ENCODE measurements at places on chromosomes 16 and 17.

- no peak for DNase-seq
These were observed at the start of gene CTRL for GRCh38 chr16:67931712-67932461. Gene CTRL, minus strand, starts transcription at chr16:67931862. Its CDS starts 10 bp downstream, at chr16:67931852.

DNA sequence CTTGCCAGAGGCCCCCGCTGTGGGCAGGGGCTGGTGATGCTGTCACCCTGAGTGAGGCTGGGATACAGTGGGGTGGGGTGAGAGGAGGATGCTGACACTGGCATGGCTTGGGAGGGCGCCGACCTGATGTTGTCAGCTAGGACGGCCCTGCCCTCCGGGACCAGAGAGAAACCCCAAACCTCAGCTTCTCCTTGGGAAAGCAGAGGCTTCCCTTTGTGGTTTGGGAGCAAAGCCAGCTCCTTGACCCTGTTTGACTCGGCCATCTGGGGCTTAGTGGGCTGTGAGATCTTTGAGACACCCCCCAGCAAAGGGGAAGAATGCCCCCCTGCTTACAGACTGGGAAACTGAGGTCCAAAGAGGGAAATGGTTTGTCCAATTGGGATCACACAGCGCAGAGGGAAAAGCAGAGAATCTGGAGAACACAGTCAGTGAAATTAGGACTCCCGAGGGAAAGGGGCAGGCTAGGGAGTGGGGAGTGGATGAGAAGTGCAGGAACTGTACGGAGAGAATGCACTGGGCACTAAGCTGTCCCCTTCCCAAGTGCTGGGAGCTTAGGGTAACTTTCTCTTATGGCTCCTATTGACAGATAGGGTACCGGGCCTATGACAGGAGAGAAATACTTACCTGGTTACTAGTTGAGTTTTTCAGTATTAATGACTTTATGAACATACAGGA, 40.7 kb upstream of the DLX4 start:
- DNase-seq: no peak

- DNase-seq: no peak
These were observed 254.4 kb upstream of the PMFBP1 start for GRCh38 chr16:72426386-72426785.

DNA sequence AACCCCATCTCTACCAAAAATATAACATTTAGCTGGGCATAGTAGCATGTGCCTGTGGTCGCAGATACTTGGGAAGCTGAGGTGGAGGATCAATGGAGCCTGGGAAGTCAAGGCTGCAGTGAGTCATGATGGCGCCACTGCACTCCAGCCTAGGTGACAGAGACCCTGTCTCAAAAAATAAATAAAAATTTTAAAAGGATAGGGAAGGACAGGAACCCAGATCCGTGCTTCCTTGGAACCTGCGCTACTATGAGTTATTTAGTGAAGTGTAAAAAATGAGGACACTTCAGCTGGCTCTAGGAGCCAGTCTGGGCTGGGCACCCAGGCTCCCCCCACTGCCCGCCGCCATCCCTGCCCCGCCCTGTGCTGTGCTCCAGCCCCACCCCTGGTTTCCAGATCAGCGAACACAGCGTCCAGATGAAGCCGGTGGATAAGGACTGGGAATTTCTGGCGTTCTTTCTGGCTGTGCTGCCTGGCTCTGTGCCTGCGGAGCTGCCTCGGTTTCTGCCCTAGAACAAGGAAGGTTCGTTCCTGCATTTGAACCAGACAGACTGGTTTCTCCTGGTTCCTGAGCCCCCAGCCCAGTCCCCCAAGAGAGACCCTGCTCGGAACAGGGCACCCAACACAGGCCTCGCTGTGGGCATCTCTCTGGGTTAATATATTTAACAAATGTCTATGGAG, 18.5 kb downstream of the PLLP start:
- no peak for DNase-seq

- no peak for DNase-seq
These were observed 25.0 kb downstream of the RMI2 start for GRCh38 chr16:11370084-11370931.

DNA sequence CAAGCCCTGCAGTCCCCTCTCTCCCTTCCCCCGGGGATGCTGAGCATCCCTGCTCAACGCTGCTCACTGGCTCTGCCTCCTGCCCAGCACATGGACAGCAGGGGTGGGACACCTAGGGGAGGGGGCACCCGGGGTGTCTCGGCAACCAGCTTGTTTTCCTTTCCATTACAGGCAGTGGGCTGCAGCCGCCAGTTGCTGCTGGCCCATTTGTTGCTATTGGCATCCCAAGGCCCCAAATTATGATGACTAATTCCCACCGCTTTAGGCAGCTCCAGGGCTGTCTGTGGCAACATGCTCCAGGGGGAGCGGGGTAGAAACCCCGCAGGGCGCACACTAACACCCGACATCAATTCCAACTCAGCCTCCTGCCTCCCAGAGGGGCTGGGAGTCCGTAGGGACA, 4.9 kb downstream of the SDK2 start:
- DNase-seq: no peak

DNA sequence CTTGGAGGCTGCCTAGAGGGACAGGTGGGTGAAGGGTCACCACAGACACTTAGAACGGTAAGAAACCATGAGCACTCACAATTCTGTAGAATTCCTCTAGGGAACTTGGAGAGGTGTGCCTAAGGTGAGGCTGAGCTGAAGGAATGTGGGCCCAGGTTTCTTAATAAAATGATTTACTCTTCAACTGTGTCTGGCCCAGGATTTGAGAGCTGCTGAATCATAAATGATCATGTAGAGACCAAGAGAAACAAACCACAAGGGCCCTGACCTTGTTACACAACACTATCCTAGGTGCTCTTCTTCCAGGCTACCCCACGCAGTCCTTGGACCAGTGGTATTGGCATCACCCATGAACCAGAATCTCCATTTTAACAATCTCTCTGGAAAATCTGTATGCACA, 27.7 kb downstream of the ZNF18 start:
- DNase-seq: no peak

DNA sequence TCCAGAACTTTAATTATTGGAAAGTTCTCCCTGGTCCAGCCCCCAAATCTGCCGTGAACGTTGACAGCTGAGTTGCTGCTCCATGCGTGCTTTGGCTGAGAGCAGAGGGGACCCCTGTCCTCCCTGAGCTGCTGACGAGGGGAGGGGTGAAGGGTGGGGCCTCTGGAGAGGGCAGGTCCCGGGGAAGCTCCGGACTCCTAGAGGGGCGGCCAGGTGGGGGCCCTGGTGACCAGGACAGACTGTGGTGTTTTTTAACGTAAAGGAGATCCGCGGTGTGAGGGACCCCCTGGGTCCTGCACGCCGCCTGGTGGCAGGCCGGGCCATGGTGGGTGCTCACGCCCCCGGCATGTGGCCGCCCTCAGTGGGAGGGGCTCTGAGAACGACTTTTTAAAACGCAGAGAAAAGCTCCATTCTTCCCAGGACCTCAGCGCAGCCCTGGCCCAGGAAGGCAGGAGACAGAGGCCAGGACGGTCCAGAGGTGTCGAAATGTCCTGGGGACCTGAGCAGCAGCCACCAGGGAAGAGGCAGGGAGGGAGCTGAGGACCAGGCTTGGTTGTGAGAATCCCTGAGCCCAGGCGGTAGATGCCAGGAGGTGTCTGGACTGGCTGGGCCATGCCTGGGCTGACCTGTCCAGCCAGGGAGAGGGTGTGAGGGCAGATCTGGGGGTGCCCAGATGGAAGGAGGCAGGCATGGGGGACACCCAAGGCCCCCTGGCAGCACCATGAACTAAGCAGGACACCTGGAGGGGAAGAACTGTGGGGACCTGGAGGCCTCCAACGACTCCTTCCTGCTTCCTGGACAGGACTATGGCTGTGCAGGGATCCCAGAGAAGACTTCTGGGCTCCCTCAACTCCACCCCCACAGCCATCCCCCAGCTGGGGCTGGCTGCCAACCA, at the start of gene MC1R:
MC1R (plus strand) TSS at position 410 of the 895 bp plus-strand sequence; CDS start at position 807, 397 bp downstream.
- peak; percentile 49 for DNase-seq

DNA sequence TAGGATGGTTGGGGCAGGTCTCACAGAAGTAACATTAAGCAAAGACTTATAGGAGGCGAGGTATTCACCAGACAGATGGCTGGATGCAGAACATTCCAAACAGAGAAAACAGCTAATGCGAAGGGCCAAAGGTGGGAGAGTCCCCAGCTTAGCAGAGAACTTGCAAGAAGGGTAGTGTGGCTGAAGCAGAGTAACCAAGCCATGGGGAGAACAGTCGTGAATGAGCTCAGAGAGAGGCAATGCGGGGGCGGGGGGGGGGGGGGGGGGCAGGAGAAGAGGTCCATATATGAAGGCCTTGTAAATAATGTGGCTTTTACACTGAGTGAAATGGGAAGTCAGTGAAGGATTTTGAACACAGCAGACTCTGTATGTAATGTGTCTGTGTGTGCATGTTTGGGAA, 81.3 kb downstream of the SMG6 start:
- no peak for DNase-seq

DNA sequence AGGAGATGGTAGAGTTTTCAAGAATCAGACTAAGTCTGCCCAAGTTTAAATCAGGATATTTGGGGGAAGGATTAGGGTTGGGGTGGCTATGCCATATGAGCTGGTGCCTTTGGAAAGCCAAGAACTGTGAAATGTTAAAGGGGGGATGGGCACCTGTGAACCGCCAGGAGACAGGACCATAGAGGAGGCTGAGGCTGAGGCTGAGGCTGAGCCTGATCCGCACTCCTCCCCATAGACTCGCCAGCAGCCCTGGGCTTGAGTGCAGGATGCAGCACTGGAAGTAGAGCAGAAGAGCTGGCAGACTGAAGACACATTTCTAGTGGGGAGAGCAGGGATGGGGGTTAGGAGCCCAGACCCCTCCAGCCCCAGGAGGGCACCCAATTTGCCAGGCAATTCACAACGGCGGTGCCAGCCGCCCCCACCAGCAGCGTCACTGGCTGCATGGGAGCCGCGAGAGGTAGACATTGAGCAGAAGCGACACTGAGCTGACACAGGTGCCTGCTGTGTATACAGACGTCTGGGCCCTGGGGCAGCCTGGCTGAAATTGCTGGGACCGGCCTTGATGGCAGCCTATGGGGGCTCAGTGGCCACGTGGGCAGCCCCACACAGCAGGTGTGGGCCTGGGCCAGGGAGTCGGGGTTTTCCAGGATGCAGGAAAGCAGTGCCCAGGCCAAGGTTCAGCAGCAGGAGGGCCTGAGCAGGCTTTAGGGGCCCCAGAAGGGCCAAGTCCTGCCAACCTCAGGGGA, 9.2 kb downstream of the PIMREG start:
- peak; percentile 18 for DNase-seq

DNA sequence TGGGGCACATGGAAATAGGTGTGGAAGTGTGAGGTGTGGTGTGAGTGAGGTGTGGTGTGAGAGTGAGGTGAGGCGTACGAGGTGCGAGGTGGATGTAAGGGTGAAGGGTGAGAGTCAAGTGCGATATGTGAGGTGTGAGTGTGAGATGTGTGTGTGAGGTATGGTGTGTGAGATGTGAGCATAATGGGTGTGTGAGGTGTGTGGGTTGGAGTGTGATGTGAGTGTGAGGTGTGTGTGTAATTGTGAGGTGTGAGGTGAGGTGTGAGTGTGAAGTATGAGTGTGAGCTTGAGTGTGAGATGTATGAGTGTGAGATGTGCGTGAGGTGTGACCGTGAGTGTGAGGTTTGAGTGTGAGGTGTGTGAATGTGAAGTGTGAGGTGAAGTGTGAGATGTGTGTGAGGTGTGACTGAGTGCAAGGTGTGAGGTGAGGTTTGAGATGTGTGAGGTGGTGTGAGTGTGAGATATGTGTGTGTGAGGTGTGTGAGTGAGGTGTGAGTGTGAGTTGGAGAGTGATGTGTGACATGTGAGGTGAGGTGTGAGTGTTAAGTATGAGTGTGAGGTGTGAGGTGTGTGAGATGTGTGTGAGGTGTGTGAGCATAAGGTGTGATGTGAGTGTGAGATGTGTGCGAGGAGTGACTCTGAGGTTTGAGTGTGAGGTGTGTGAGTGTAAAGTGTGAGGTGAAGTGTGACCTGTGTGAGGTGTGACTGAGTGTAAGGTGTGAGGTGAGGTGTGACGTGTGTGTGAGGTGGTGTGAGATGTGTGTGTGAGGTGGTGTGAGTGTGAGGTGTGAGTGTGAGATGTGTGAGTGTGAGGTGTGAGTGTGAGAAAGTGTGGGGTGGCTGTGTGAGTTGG, 354.0 kb downstream of the FOXL1 start:
- DNase-seq: no peak

- DNase-seq: peak; percentile 55
These were observed 148.5 kb upstream of the GSE1 start for GRCh38 chr16:85464383-85465305.

- no peak for DNase-seq
These were observed 7.1 kb downstream of the TFAP4 start for GRCh38 chr16:4265676-4266075.

DNA sequence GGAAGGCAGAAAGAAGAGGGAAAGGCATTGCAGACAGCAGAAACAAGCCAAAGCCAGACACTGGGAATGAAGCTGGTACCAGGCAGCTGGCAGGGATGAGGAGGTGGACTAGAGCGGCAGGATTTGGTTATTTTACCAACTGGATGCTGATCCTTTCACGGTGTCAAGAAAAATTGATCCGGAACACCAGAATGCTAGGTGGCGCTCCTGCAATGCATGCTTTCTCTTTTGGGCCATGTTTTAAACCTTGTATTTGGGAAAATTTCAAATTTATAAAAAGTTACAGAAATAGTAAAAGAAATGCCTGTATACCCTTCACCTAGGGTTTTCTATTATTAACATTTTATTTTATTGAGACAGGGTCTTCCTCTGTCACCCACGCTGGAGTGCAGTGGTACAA, 224.7 kb downstream of the SOX9 start:
- no peak for DNase-seq

DNA sequence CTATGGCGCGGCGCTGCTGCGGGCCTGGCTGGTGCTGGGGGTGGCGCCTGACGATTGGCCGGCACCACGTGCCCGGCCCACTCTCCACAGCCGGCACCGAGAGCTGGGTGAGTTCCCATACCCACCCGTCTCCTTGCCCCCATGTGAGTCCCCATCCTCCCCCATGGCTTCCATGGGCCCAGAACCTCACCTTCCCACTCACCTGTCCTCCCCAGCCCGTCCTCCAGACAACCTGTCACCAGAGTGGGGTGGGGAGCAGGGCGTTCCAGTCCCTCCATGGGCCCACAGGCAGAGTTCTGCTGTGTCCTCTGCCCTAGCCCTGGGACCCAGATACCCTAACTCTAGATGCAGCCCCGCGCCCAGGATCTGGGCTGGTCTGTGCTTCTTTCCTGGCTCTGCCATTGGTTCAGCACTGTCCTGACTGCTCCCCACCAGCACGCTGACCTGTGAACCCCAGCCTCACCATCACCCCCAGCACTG, 5.5 kb downstream of the ARMC5 start:
- DNase-seq: no peak

- DNase-seq: no peak
These were observed 127.6 kb downstream of the KIF2B start for GRCh38 chr17:53950207-53950857.

GRCh38 chr16:58128711-58129096, 477 bp downstream of the CFAP20 start:
- DNase-seq: peak; percentile 52

- no peak for DNase-seq
These were observed 23.5 kb downstream of the CFAP97D1 start for GRCh38 chr17:43803758-43804157.

All from NCI-H146 (cell line).